ENCODE measurements at places on chromosomes 12 and 14.

DNA sequence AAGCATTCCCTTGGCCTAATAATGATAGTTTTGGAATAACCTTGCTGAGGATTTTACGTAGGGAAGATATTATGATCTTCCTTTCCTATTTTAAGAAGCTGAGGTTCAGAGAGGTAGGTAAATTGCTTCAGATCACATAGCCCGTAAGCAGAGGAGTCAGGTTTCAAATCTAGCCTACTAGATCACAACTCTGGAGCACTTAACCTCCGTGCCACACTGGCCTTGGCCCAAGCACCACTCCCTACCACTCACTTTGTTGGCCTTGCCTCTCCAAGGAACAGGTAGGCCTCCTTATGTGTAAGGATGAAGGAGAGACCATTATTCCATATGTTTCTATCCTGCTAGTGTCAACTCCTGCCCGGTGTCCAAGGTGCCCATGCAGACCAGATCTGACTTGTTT is 12.4 kb upstream of the ACOT1 start:
- DNase-seq = no peak

GRCh38 chr14:23441076-23441475 is 5.6 kb upstream of the MYH7 start:
- peak; percentile 76 for DNase-seq

DNA sequence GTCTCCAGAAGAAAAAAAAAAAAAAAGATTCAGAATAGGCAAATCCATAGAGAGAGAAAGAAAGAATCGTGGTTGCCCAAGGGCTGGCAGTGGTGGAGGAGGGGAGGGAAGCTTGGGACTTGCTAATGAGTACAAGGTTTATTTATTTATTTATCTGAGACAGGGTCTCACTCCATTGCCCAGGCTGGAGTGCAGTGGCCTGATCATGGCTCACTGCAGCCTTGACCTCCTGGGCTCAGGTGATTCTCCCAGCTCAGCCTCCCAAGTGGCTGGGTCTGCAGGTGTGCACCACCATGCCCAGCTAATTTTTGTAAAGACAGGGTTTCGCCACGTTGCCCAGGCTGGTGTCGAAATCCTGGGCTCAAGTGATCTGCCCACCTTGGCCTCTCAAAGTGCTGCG is 9.7 kb upstream of the TNFRSF1A start:
- DNase-seq = no peak

GRCh38 chr12:23659131-23659530 is 290.3 kb downstream of the SOX5 start:
- DNase-seq = no peak

DNA sequence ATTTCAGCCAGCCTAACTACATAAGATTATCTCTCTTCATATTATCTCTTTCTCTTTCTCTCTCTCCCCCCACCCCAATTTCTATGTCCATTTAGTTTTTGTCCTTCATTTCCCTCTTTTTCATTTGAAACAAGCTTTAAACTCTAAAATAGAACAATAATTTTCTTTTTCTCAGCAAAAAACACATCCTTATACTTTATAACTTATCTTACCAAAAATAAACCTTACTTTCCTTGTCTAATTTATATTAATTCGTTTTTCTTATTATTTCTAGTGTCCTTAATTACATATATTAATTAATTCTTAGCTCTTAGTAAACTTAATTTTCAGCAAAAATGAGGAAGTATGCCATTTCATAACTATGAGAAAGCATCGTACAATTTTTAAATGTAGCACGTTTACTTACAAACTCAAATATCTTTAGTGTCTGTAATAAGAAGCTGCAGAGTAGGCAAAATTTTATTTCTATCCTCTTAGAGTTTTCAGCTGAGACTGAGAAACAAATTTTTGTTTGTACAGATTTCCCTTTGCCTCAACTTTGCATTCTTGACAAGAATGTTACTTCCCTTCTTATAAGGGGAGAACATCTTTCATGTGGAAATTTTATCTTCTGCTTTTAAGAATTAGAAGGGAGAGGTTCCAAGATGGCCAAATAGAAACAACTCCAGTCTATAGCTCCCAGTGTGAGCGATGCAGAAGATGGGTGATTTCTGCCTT is 65.1 kb upstream of the ST8SIA1 start:
- DNase-seq = no peak

Data from myocyte (in vitro differentiated cells).